KG1 (cell line): ENCODE measurements at places on chromosomes 4 and X.

DNA sequence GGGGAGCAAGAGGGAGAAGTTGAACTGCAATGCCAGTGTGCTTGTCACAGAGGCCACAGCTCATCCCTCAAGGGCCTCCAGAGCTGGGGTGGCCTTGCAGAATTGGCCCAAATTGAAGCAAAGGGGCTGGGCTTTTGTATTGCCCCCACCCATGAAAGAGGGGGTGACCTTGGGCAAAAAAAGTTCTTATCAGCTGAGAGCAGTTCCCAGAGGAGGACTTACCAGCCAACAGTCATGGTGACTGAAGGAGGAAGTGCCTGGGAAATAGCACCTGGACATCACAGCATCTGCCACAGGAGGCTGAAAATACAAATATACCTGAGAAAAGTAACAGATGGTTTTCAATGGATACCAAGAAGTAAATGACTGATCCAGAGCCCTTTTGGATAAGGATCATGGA, 262.4 kb downstream of the MID1IP1 start:
- DNase-seq: no peak

GRCh38 chr4:123986268-123986798, 589.7 kb downstream of the SPRY1 start:
- DNase-seq: no peak

DNA sequence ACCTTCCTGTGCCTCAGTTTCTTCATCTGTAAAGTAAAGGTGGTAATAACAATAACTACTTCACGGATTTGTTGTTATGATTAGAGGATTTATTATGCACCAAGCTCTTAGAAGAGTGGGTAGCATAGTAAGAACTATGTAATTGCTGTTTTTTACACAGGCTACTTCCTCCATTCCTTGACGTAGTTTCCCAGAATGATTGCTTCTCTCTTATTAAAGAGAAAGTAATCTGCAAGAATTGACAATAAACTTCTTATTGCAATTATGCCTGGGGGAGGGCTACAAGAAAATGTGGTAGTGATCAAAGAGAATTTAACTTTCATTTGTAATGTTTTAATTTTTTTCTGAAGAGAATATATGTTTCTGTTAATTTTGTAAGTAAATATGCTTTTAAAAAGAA, 238.7 kb downstream of the GASK1B start:
- DNase-seq: no peak

GRCh38 chr4:120924931-120925330, 2.4 kb upstream of the PRDM5 start:
- DNase-seq: no peak

- peak; percentile 30 for DNase-seq
These were observed 29.2 kb upstream of the MXD4 start for GRCh38 chr4:2290974-2291704.

- DNase-seq: no peak
These were observed 81.2 kb downstream of the SPRY1 start for GRCh38 chr4:123477711-123478209.

- DNase-seq: no peak
These were observed 124.1 kb upstream of the SPIN4 start for GRCh38 chrX:63475200-63475599.

DNA sequence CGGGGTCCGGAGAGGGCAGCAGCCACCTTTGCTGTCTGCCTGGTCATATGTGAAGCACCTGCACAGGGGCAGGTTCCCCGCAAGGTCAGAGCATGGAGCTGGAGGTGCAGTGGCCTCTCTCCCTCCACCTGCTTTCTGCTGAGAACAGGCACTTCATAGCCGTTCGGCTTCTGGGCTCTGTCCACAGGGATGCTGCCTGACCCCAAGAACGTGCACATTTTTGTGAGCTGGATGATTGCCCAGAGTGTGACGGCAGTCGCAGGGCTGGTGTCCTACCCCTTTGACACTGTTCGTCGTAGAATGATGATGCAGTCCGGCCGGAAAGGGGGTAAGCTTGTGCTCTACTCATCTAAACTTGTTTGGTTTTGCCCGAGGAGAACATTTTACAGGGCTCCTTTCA, 2.5 kb downstream of the SLC25A4 start:
- DNase-seq: no peak

DNA sequence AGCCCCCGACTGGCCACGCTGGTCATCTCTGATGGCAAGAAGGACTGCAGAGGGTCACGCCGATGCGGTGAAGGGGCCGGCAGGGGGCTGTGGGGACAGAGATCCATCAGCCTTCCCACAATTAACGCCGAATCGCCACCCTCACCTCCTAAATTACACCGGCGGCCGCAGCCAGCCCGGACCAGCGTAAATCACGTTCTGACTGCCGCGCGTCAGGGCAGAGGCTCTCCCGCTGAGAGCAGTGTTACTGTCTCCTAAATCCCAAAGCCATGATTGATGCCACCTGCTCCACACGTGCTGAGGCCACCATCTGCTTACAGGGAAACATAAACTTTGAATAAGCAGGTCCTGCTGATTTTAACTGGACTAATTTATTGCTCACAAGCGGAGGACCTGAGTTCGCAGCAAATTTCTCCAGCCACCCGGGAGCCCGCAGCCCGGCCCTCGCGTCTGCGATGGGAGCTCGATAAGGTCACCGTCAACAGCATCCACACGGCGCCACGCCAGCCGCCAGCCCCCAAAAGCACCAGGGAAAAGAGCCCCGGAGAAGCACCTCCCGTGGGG, 127.3 kb upstream of the NKX1-1 start:
- DNase-seq: no peak

GRCh38 chrX:72105436-72105835, 26.3 kb downstream of the RTL5 start:
- DNase-seq: no peak

DNA sequence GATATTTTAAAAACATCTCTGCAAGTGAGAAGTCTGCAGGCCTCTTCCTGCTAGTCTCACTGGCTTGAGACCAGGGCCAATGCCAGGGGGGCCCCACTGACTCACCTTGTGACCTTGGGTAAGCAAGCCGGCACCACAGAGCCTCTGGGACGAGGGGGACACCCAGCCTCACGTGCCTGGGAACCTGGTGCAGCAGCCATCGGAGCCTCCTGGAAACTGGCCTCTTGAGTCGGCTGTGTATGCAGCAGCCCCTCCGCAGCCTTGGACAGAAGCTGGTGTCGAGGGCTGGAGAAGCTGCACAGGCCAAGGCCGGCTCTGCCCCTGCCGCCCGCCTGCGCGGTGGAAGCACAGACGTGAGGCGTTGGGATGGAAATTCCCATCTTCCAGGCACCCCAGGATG, 8.7 kb downstream of the TADA2B start:
- no peak for DNase-seq

- DNase-seq: no peak
These were observed 134.5 kb upstream of the PCDH10 start for GRCh38 chr4:133014473-133015135.

DNA sequence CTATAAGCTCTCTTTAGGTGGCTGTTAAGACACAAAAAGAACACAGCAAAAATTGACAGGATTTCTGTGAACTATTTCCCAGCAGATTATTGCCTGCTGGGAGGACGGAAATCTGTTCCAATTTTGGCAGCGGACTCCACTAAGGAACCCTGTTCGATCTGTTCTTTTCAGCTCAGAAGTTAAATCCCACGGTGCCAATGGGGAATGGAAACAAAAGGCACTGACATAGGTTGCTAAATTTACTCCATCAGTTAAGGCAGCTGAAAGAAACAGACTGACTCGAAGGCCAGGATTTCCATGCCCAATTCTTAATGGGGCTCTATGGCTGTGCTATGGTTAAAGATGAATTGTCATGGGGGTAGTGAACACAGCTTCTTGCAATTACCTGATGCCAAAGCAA, 126.5 kb upstream of the HPGD start:
- no peak for DNase-seq

DNA sequence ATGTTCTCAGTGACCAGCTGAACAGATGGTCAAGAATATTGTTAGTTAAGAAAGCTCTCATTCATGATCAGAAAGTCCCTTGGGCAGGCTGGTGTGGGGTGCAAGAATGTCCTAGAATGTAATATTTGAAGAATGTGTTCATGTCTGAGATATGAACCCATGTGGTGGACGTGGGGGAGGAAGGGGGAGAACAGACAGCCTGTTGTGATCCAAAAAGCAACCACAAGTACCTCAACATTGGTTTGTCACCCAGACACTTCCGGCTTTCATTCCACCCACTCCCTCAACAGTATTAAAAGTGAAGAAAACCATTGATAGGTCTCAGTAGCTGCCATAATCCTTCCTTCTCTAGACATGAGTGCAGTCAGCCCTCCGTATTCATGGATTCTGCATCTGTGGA, 82.2 kb downstream of the MAML3 start:
- DNase-seq: peak; percentile 46

GRCh38 chrX:63855896-63856295, 70.9 kb upstream of the ARHGEF9 start:
- DNase-seq: no peak

DNA sequence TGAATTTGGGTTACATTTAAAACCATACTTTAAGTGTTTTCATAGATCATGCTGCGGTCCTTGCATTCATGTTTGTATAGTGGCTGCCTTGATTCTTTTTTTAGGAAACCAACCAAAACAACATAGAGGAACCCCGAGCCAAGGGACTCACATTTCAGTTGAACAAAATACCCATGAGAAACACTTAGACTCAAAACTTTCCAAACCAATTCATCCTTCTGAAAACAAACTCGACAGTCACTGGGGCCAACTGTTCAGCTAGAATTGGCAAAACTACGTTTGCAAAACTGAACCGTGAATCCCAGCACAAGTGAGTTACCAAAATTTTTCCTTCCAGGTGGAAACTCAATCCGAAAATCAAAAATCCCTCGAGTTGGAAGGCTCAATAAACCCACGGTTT, 1.4 kb downstream of the ADGRA3 start:
- no peak for DNase-seq

- peak; percentile 12 for DNase-seq
These were observed 46.4 kb upstream of the ABCG2 start for GRCh38 chr4:88204882-88205281.

DNA sequence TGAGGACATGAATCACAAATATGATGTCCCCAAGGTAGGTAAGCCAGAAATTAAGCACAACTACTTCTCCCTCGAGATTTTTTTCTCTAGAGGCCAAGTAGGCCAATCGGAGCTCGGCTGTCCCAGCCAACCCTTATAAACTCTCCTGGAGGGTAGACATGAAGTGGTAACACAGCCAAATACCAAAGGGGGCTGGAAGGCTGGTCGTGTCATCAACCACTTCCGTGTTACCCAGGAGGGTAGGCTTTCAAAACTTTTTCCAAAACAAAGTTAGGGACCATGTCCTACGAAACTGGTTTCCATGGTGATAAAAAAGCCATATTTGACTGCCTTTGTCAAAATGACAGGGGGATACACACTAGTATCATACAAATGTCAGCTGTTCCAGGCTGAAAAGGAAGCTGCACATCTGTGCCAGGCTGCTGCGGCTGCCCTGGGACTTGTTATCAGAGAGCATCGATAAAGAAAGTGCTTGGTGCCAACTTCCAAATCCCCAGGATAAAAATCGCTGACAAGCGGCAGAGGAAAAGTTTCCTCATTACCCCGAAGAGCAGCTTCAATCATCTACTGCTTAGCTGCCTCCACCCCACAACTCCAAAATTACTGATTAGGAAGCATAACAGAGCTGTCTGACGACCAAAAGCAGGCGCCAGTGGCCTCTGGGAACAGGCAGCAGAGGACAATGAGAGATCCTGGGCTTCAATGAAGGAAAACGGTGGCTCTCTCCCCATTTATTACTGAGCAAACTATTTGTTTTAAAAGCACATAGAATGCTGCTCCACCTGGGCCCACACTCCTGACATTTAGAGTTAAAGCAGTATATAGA, 20.8 kb downstream of the BCOR start:
- DNase-seq: no peak

GRCh38 chr4:26075583-26075982, 161.6 kb downstream of the SMIM20 start:
- DNase-seq: no peak

DNA sequence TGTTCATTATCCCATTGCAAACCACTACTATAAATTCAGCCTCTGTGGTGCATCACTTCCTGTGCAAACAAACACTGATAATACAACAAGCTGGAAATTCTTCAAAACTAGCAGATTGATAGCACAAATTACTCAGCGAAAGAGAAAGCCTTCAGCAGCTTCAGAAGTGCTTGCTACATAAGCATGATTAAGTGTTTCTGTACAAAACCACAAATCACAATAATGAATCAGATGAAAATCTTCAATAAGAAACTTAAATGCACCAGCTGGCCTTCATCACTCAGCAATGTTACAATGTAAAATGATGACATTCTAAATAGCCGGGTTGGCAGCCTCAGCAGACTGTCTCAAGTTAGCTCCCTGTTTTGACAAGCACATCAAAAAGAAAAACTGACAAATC, 262.2 kb downstream of the SPOCK3 start:
- no peak for DNase-seq

DNA sequence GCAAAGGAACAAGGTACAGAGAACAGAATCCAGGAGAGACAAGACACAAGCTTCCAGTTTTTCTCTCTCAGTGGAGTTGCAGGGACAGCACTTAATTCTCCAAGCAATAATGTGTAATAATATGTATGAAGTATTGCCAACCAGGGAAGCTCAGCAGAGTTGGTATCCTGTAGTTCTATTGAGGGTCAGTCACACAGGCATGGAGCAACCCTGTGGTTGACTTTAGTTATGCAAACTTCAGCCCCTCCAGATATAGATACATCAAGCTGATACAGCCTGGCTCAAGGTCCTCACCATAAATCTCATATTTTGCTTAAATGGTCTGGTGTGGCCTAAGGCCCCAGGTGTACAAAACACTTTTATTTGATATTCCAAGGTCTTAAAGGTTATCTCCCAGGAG, 248.6 kb upstream of the EPHA5 start:
- DNase-seq: no peak

DNA sequence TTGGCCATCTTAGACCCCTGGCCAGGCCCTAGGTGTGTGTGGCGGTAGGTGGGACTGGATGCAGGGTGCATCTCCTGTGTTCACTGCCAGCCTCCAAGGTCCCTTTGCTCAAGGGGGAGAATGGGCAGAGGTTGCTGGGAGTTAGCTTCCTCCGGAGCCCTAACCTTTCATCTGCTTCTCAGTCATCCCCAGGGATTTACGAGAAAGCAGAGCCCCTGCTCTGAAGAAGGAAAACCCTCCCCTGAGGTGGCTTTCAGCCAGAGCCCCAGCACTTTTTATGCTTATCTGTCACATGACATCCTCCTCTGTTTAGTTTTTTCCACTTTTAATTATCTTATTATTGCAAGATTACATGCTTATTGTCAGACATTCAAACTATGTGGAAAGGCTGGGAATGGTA, 44.9 kb upstream of the DDX3X start:
- DNase-seq: no peak

GRCh38 chr4:142278171-142278570, 567.9 kb downstream of the INPP4B start:
- DNase-seq: no peak

- DNase-seq: no peak
These were observed 2.6 kb upstream of the CPZ start for GRCh38 chr4:8589823-8590545.
